Fibroblast of lung (primary cell): ENCODE measurements at places on chromosomes 5 and 9. TPM values are rescaled to one million over a fixed set of nuclear protein-coding genes. Genes with fewer than 3 reads are reported as not detected.

Gene MCIDAS
- not detected in 2 replicates for total RNA-seq

Gene SLC6A3
- not detected in 2 replicates for total RNA-seq

Gene IRX2
- total RNA-seq = 0.26 and 0.33 TPM in 2 replicates

Gene BRD9
- total RNA-seq = 31.6 and 35.3 TPM in 2 replicates

Gene EPB41L4A
- total RNA-seq = 0.50 and 0.51 TPM in 2 replicates

Gene ARSI
- 5.9 and 8.5 TPM in 2 replicates for total RNA-seq

Gene NUTM2G
- not detected in 2 replicates for total RNA-seq

DNA sequence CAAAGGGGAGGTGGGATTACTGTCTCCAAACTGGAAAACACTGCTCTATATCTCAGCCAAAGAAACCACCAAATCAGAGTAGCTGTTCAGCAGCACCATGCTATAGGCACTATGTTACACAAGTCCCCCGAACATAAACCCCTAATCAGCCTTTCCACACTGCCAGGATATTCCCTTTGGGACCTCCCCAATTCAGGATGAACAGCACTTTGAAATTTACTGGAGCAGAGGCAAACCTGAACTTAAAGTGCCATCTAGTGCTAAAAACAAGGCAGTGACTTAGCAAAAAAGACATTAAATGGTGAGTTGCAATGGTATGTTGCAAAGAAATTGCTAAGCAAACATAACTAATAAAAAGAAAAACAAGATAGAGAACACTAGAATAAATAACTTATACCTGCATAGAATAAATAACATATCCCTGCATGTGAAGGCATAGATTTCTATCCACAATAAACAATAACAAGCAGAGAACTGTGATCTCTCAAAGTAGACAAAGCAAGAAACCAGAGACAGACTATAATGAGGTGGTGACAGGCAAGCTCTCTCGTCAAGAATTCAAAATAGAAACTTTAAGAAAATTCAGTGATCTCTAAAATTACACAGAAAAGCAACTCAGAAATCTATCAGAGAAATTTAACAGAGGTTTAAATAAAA, 584.4 kb upstream of the ACO1 start:
- peak; percentile 18 for DNase-seq

DNA sequence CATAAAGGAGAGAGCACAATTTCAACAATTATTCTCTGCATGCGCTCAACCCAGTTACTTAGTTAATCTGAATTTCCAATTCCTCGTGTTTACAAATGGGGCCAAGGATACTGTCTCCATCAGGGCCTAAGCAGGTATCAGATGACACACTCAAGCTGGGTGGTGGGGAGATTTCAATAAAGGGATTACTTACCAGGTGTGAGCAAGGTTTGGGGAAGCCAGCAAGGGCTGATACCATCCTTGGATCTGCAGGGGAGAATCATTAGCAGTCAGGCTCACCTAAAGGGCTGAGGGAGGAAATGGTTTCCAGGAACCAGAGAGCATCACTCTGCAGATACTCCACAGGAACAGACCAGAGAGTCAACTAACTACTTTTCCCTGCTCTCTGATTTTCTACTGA, 487.1 kb downstream of the NTRK2 start:
- no peak for DNase-seq

DNA sequence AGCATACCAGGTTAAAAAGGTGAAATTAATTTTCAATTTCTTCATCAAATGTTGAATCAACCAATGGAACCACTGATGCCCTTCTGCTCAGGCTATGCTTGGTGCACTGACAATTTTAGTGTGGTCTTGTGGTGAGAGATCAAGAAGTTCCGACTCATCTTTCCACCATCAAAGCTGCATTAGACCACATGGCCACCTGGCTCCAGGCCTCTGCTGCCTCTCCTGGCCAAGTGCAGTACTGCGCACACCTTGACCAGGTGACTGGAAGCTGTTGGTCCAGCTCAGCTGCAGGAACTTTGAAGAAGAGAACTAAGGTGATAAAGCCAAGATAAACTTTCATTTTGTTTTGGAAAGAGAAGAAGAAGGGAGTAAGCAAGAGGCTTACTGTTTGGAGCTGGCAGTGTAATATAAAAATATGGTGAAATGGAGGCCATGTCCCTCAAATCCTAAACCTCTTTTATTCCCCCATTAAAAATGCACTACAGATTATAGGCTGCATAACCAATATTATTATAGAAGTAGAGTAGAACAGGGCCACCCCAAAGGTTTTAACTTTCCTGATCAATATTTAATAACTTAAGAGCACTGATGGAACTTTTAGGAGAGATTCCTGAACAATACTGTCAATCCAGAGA, 315.5 kb upstream of the C9orf72 start:
- DNase-seq = no peak

DNA sequence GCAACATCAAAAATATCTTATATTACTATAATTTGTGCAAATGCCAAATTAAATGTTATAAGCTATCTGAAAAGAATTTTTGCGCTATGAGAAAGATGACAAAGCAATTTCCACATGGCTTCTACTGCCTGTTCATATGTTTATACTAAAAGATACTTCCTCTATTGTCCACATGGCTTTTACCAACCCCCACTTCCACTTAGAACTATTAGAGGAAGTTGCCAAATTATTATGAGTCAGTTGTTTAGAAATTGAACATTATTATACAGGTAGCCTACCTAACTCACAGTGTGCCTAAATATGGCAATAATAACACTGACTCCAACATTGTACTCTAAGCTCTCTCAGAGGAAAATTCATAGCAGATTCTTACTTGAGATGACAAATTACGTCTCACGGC, 37.6 kb upstream of the SLC27A6 start:
- DNase-seq = no peak

- DNase-seq = peak; percentile 70
Measured at GRCh38 chr5:143923634-143924266, 111.8 kb downstream of the HMHB1 start.

DNA sequence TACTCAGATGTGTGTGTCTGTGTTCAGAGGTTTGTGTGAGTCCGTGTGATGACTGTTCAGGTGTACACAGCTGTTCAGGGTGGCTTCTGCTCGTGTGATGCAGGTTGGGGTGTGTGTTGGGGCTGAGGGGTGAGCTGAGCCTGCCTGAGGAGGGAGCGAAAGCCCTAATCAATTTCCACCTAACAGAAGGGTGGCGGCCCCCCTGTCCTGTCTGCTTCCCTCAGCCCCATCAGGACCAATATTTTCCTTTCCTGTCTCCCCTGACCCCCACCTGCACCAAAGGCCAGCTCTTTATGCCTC, 30.2 kb downstream of the LHX2 start:
- no peak for DNase-seq

DNA sequence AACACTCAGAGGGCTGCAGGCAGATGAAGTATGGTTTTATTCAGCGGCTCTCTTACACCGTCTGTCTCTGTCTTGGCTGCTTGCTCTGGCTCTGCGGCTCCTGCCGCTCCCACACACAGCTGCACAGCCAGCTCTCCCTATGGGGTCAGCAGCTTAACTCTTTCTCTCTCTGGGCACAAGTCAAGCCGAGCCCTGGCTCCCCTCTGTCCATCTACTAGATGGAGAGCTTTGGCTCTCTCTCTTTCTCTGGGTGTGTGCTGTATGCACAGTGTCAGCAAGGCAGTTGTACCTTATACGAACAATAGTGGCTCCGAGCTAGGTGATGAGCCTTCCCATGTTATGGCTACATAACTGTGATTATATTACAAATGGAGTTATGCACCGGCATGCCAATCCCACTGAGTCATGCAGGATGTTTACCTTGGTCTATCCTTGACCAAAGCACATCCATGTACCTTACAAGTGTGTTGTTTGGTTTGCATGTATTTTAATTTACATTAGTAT, 19.3 kb upstream of the PPP2CA start:
- peak; percentile 84 for DNase-seq

GRCh38 chr5:147177125-147177840, 57.5 kb upstream of the STK32A start:
- DNase-seq = no peak

DNA sequence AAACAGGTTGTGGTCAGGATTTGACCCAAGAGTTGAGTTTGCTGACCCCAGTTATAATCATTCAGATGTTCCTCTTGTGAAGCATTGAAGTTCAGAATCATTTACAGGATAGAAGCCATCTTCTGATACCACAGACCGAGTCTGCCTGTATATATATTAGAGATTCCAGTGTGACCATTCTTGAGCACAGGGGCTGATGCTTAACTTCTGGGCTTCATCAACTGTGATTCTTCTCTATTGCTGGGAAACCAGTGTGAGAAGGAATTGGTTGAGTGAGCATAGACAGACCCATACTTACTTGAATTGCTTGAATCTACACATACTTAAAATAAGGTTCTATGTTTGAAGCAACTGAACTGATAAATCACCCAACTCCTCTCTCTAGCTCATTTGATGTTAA, 27.9 kb upstream of the PCAT7 start:
- DNase-seq = no peak
